Omental fat pad (tissue), 4 donors: ENCODE measurements at places on chromosomes 5 and 9. TPM values are rescaled to one million over a fixed set of nuclear protein-coding genes. Genes with fewer than 3 reads are reported as not detected.

- DNase-seq = no peak
These were observed 1.7 kb downstream of the PCDHGB1 start for GRCh38 chr5:141351591-141351990.

DNA sequence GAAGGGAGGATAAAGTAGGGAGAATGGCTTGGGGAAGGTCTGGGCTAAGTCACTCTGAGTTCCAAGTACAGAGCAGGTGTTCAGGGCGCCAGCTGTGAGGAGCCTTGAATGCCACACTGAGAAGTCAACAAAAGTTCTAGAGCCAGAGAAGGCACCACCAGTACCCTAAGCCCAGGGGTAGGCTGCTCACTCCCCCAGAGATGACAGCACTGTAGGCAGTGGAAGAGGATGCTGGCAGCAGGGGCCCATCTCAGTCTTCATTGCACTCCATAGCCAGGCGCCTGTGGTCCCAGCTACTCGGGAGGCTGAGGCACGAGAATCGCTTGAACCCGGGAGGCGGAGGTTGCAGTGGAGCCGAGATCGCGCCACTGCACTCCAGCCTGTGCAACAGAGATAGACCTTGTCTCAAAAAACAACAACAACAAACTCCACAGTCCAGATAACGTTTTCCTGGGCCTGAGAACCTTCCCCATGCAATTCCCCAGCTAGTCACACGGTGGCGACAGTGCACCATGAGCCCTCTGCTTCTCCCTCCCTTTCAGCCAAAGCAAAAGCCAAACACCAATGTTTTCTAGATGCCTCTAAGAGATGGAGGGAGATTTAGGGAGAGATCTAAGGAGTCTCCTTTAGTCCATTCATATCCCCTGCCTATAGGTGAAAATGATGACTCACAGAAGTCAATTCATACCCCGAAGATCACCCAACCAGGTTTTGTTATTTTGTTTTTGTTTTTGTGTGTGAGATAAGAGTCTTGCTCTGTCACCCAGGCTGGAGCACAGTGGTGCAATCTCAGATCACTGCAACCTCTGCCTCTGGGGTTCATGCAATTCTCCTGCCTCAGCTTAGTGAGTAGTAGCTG is 19.8 kb upstream of the NSD1 start:
- peak; percentile 76 for DNase-seq

DNA sequence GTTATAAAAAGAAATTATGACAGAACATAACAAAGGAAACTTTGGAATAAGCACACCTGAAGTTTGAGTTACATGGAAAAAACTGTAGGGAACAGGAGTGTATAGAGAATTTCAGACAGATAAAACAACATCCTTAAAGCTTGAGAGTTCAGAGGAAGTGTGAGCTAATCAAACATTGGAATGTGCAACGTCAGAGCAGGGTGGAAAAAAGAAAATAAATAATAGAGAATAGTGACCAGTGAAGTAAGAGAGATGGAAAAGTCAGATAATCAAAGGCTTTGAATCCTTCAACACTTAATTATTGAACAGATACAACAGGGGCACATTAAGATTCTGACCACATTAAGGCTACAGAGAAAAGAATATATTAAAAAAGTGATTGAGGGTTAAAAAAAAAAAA is 128.5 kb upstream of the CDH10 start:
- no peak for DNase-seq

GRCh38 chr5:126718236-126718868 is 58.6 kb upstream of the LMNB1 start:
- DNase-seq = no peak

The ADGRD2 gene
- not detected for total RNA-seq

The ELOVL7 gene
- total RNA-seq = 2.1 TPM

The NMUR2 gene
- total RNA-seq = not detected

The TCF7 gene
- total RNA-seq = 4.3 TPM
